Activated naive CD8-positive, alpha-beta T cell treated with anti-CD3 and anti-CD28 coated beads, Interleukin-2, amount 50 U/mL, for 16 hours (primary cell): ENCODE measurements at places on chromosomes 6 and 20.
A peak's percentile ranks its signal among the peaks of the same experiment; 100 is the strongest.

GRCh38 chr6:144928847-144929246 lies 643.7 kb downstream of the UTRN start:
- DNase-seq, result no peak

DNA sequence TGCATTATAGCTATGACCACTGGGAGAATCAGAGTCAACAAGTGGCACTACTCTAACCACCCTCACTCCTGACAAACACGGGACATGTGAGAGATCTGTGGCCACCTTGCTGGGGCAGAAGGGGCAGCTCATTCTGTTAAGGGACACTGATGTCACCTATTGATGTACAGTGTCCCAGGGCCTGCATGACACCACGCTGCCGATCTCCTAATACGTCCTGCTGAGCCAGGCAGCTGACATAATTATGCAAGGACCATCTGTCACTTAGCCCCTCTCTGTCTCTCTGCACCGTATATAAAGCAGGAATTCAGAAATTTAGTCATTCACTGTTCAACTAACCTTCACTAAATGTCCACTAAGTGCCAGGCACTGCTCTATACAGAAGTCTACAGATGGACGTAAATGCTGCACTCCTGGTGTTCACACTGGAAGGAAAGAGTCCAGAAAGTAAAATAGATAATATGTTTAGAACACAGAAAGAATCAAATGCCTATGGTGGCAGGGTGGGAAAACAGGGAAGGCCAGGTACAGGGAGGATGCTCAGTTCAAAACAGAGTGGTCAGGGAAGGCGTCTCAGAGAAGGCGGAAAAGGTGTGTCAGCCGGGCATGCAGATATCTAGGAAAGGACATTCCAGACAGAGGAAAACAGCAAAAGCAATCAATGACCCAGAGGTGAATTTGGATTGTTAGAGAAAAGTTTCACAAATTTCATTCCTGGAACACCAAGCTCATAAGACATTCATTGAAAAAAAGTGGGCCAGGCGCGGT lies 173.8 kb downstream of the ZNF217 start:
- DNase-seq, result no peak

DNA sequence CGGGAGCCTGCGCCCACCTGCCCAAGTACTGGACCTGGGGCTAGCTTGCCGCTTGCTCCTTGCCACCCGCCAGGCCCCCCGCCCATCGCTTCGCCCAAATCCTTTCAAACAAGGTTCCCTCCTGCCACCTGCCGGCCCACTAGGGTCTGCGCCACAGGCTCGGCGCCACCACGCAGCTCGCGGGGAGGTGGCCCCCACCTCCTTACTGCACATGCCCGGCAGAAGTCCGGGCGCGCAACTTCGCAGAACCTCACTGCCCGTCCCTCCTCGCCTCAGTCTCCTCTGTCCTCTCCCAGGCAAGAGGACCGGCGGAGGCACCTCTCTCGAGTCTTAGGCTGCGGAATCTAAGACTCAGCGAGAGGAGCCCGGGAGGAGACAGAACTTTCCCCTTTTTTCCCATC lies 11.2 kb downstream of the GNAS-AS1 start:
- peak; percentile 22 for DNase-seq

DNA sequence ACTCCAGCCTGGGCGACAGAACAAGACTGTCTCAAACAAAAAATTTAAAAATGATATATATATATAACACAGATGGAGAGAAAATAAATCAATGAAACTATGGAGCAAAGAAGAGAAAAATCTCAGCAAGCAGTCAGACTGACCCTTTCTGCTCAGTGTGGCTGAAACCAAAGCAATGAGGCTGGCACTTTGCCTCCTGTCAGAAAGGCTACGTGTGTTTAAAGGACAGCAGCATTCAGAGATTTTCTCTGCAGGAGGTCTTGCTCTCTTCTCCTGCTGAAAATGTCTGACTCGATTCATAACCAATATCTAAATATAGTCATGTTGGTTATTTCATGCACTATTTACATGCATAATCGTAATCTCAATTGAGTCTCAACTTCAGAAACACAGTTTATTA lies 527.0 kb upstream of the JARID2 start:
- DNase-seq, result no peak

DNA sequence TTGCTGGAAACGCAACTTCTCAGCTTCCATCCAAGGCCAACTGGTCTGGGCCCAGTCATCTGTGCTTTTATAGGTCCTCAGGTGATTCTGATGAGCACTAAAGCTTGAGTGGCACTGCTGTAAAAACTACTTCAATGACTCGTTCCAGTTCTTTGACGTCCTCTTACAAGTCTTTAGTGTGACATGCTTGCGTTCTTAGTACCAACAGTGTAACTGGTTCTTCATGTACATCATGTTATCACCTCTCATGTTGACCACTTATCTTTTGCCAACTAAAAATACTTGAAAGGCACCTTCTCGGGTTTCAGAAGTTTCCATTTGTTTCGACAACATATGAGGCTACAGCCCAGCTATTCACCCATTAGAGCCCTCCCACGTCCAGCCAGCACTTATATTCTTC lies 468.9 kb downstream of the PRKN start:
- DNase-seq, result no peak

DNA sequence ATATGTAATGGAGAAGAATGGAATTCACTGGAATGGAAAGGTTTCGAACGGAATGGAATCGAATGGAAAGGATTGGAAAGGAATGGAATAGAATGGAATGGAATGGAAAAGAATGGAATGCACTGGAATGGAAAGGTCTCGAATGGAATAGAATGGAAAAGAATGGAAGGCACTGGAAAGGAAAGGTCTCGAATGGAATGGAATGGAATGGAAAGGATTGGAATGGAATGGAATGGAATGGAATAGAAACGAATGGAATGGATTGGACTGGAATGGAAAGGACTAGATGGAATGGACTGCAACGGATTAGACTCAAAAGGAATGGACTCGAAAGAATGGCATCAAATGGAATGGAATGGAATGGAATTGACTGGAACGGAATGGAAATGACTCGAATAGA lies 20.5 kb upstream of the DEFB115 start:
- no peak for DNase-seq

DNA sequence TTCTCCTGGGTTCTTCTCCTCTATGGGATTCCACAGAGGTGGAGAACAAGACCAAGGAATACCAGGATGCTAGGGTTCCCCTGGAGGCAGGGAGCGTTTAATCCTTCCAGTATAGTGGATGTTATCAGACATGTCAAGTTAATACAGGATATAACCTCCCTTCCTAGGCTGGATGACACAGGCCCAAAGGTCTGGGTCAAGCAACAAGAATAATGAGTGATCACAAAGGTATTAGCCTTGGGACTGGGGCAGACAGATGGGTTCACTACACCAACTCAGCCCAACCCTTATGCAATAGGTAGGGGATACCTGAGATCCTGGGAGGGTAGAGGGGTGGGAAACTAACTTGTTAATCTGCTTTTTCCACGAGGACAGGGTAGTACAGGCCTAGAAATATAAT lies 690.3 kb downstream of the HTR1B start:
- DNase-seq, result no peak

- no peak for DNase-seq
These were observed 20.3 kb upstream of the SPDEF start for GRCh38 chr6:34576286-34576955.

DNA sequence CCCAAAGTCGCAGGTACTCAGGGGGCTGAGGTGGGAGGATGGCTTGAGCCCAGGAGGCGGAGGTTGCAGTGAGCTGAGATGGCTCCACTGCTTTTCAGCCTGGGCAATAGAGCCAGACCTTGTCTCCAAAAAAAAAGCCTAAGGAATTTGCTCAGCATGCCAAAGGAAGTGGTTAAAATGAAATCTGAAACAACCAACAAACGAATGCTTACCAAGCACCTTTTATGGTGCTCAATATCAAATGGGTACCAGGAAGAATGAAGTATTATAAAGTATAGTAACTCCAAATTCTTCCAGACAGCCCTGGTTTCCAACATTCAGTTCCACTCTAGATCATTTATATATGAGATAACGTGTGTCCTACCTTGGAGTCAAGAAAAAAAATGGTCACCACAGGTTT lies 14.0 kb downstream of the GMDS start:
- no peak for DNase-seq

DNA sequence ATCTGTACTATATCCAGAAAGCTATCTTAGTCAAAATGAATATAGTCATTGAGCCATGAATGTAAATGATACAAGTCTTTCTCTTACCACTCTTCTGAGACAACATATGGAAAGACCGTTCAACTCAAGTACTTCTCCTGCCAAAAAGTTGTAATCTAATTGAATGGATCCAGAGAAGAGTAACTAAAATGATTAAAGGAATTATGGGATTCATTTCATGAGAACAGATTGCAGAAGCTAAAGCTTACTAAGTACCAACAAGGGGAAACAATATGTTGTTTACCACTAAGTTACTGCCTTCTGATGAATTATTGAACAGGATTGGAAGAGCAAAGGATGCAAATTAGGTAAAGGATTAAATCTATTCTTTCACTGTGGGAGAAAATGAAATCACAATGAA lies 2.0 kb upstream of the LGSN start:
- DNase-seq, result no peak

DNA sequence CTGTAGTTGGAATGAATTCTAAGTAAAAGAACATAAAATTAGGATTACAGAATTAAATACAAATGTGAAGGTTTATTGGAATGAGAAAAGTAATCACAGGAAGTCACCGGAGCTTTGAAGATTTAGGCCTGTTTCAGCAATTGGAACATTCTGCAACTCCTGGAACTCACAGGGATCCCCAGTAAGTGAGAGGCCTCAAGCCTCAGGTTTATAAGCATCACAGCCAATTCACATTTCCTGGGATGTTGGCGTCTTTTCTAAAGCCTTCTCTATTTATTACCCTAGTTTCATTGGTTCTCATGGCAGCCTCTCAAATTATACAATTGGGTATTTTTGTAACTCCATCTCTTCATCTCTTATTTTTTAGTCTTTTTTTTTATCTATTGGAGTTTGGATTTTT lies 90.4 kb upstream of the HIVEP1 start:
- no peak for DNase-seq

GRCh38 chr6:67031451-67031850 lies 1324.4 kb upstream of the EYS start:
- no peak for DNase-seq
